ENCODE measurements at places on chromosomes 6 and 20. TPM values are rescaled to one million over a fixed set of nuclear protein-coding genes. Genes with fewer than 3 reads are reported as not detected.

DNA sequence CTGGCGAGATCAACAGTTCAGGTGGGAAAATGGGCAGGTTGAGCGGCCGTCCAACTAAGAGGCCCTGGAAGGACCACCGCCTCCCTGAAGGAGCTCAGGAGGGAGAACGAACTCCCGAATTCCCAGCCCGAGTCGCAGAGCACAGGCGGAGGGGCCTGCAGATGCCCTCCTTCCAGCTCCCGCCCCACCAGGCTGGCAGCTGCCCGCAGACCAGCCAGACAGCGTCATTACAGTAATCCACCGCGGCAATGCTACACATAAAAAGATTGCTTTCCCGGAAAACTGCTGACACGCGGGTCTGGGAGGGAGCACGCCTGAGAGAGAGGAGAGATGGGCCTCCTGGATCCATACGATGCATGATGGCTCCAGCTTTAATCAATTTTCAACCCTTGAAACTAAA, 30.5 kb upstream of the SLCO4A1 start:
- no peak overlapping the region for H3K4me3 ChIP-seq
- no peak for DNase-seq
- H3K27me3 ChIP-seq: no peaks in the 10 kb centered on the region
- no peaks in the 10 kb centered on the region for H3K36me3 ChIP-seq
- peaks cover 3% of the 10 kb centered on the region for H3K4me1 ChIP-seq

RIPPLY2 gene
- not detected for total RNA-seq

DNA sequence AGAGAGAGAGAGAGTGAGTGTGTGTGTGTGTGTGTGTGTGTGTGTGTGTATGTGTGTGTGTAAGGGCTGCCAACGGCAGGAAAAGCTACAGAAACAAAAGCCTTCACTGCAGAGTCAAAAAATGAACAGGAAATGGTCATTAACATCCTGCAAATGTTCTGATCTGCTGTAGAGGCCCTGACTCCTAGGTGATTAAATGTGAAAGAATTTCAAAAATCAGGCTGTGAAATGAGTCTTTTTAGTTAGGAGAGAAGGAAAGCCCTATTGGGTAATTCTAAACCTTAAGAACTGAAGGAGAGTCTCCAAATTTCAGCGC, 166.5 kb upstream of the MYLIP start:
- H3K27ac ChIP-seq: no peak overlapping the region
- H3K4me1 ChIP-seq: peaks cover 3% of the 10 kb centered on the region
- H3K4me3 ChIP-seq: no peak overlapping the region
- DNase-seq: no peak

- H3K27me3 ChIP-seq: no peaks in the 10 kb centered on the region
- no peak for DNase-seq
- no peak overlapping the region for H3K4me3 ChIP-seq
Observed at GRCh38 chr6:17919496-17919895, 67.9 kb downstream of the KIF13A start.

DNA sequence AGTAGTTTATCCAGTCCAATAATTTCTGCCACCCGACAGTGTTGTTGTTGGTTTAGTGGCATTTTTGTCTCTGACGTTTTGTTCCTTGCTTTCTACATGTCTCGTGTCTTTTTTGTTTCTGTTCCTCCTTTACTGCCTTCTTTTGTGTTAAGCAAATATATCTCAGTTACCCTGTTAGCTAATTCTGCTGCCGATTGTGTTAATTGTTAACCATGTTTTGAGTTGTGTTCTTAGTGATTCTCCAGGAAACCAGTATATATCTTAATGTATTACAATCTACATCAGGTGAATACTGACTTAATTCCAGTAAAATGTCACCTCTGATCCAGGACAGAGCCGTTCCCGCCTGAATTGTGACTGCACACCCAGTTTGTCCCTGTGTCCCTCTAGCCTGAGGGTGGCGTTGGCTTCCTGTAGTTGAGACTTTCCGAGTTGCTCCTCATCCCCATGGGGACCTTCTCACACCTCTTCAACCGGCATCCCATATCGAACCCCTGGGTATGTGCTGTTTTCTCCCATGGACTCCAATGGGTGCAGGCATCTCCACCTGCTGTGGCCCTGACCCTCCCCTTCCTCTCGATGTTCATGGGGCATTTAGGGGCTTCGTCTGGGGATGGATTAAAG, 35.8 kb upstream of the BHLHE23 start:
- H3K27me3 ChIP-seq: no peaks in the 10 kb centered on the region
- no peak overlapping the region for H3K27ac ChIP-seq
- H3K36me3 ChIP-seq: no peaks in the 10 kb centered on the region
- no peak for DNase-seq
- H3K4me3 ChIP-seq: no peak overlapping the region

LIN28B gene
- not detected for total RNA-seq

- no peak for DNase-seq
- no peaks in the 10 kb centered on the region for H3K4me1 ChIP-seq
- no peak overlapping the region for H3K4me3 ChIP-seq
- H3K36me3 ChIP-seq: no peaks in the 10 kb centered on the region
Observed at GRCh38 chr20:52425253-52425652, 233.7 kb upstream of the ZFP64 start.

GRM1 gene
- total RNA-seq: not detected

OR2J3 gene
- not detected for total RNA-seq

DNA sequence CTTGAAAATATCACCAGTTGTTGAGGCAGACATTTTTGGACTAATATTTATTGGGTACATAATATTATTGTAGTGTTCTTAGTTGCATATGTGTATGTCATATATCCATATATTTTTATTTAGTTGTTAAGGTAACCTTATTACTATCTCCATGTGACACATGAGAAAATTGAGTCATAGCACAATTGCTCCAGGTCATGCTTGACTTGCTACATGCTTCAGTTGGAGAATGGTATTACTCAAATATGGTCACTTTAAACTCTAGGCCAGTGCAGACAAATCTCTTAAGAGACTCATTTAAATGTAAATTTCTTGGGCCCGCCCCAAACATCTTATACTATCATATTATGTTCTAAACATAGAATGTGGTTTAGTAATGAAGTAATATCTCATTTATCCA, 246.1 kb downstream of the RIMS1 start:
- no peak overlapping the region for H3K27ac ChIP-seq
- no peak for DNase-seq
- no peaks in the 10 kb centered on the region for H3K36me3 ChIP-seq
- no peaks in the 10 kb centered on the region for H3K27me3 ChIP-seq

DNA sequence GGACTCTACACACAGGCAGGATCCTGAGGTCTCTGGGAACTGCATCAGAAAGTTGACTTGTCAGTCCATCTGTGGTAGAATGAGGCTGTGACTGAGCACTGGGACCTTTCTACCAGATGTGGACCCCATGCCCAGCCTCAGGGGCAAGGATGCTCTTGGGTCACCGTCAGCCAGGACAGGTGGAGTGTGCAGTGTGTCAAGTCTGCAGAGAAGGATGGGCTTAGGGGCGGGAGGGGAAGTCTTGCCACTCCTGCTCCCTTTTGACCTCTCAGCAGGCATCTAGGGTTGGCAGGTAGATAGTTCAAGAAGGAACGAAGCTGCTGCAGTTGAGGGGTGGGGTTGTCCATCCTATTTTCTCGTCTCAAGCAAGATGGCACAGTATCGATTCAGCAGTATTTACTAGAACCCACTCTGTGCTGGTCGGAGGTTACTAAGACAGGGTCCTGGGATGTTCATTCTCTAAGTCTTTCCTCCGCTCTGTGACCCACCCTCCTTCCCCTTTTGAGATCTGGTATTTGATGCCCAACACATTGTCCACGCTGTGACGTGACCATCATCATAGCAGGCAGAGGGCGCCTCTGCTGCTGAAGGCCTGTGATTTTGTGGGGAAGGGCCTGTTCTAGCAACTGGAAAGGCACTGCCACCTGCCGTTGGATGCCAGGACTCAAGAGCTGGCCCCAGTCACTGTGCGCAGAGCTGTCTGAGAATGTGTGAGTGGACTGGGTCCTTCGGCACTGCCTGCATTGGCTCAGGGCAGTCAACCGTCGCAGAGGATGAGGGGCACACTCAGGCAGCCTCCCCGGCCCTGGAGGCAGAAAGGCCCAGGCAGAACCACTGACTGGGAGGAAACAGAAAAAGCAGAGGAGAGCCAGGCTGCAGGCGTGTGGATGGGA, 23.2 kb downstream of the RBCK1 start:
- no peak for DNase-seq
- peaks cover 73% of the 10 kb centered on the region for H3K36me3 ChIP-seq

- H3K27me3 ChIP-seq: no peaks in the 10 kb centered on the region
- no peak overlapping the region for H3K4me3 ChIP-seq
- DNase-seq: no peak
- H3K27ac ChIP-seq: no peak overlapping the region
- H3K4me1 ChIP-seq: no peaks in the 10 kb centered on the region
Observed at GRCh38 chr6:95518630-95519227, 58.6 kb upstream of the MANEA start.

GRCh38 chr6:134802426-134803058, 147.4 kb downstream of the ALDH8A1 start:
- H3K27ac ChIP-seq: no peak overlapping the region
- no peak for DNase-seq
- no peaks in the 10 kb centered on the region for H3K36me3 ChIP-seq
- H3K4me1 ChIP-seq: no peaks in the 10 kb centered on the region
- no peak overlapping the region for H3K4me3 ChIP-seq
- H3K27me3 ChIP-seq: no peaks in the 10 kb centered on the region

DNA sequence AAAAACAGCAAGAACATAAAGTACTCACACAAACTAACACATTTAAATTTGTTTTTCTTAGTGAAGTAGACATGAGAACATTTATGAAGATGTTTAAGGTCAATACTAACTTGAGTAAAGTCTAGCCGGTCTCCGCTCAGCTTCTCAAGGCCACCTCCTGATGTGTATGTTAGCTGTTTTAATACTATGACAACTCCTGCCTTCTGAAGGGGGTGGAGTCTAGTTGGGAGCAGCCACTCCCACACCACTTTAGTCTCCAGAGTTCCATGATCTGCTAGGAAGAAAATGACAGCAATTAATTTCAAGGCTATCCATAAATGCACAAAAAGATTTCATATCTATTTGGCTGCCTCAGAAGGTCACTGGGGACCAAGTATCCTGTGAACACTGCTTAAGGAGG, at the start of gene GSTA3:
Gene GSTA3, minus strand, starts transcription at position 168 of the 400 bp plus-strand sequence. CDS start 3,864 bp downstream, outside the sequence.
- H3K27me3 ChIP-seq: no peaks in the 10 kb centered on the region
- no peak for DNase-seq
- no peak within 1 kb of the TSS for H3K4me3 ChIP-seq
- no peak within 1 kb of the TSS for H3K27ac ChIP-seq
- no peaks in the 10 kb centered on the region for H3K4me1 ChIP-seq

HLA-DQB2 gene
- 24.8 TPM for total RNA-seq

DNA sequence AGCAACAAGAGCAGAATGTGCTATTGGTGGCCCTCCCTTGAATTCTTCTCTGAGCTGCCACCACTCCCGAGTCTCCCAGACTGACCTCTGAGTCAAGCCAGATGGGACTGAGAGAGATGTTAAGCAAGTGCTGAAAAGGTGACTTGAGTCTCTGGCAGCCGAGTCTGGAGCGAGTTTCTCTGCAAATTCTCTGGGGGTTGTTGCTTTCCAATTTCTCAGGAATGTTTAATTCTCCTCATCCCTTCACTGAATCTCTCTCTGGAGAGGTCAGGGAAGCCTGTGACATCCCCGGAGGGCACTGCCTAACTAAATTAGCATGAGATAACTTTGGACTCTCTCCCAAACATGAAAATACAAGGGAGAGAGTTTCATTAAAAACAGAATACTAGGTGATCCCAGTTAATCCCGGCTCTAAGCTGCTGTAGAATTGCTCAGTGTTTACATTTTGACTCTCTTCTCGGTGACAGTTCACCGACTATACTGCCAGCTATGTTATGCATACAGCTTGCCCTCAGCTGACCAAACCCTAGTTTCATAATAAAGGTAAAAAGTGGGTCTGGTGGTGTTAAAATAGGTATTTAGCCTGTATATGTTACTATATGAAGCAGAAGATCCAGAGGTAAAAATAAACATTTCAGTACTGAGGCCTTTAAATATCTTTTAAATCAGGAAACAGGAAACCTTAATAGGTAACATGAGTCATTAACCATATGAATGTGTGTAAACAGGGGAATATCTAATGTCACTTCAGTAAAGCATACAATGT, 157.9 kb downstream of the FOXC1 start:
- no peak overlapping the region for H3K4me3 ChIP-seq
- H3K27ac ChIP-seq: no peak overlapping the region
- no peaks in the 10 kb centered on the region for H3K27me3 ChIP-seq
- H3K4me1 ChIP-seq: peaks cover 12% of the 10 kb centered on the region

ID4 gene
- not detected for total RNA-seq

- H3K27ac ChIP-seq: no peak overlapping the region
- H3K4me3 ChIP-seq: no peak overlapping the region
- H3K27me3 ChIP-seq: peaks cover 26% of the 10 kb centered on the region
- peaks cover 16% of the 10 kb centered on the region for H3K4me1 ChIP-seq
- no peak for DNase-seq
Observed at GRCh38 chr6:99613409-99613704, 6.7 kb downstream of the PRDM13 start.

GRCh38 chr6:37241775-37242428, 15.7 kb upstream of the TBC1D22B start:
- H3K36me3 ChIP-seq: no peaks in the 10 kb centered on the region
- peaks cover 10% of the 10 kb centered on the region for H3K4me1 ChIP-seq
- no peak overlapping the region for H3K4me3 ChIP-seq
- no peak for DNase-seq
- H3K27ac ChIP-seq: no peak overlapping the region

- H3K27me3 ChIP-seq: no peaks in the 10 kb centered on the region
- H3K4me1 ChIP-seq: no peaks in the 10 kb centered on the region
- no peak overlapping the region for H3K27ac ChIP-seq
- no peaks in the 10 kb centered on the region for H3K36me3 ChIP-seq
Observed at GRCh38 chr6:56902641-56903464, 52.1 kb upstream of the BEND6 start.

- no peak overlapping the region for H3K4me3 ChIP-seq
- no peaks in the 10 kb centered on the region for H3K36me3 ChIP-seq
- H3K4me1 ChIP-seq: peaks cover 5% of the 10 kb centered on the region
- H3K27me3 ChIP-seq: no peaks in the 10 kb centered on the region
Observed at GRCh38 chr20:1317545-1318255, 11.2 kb downstream of the SDCBP2 start.

DSTN gene
- 38.7 TPM for total RNA-seq

GRCh38 chr6:37155394-37156312, 14.3 kb upstream of the PIM1 start:
- H3K27ac ChIP-seq: no peak overlapping the region
- peaks cover 10% of the 10 kb centered on the region for H3K4me1 ChIP-seq
- no peak for DNase-seq
- H3K36me3 ChIP-seq: no peaks in the 10 kb centered on the region
- H3K4me3 ChIP-seq: no peak overlapping the region

- H3K27me3 ChIP-seq: no peaks in the 10 kb centered on the region
- H3K4me3 ChIP-seq: no peak overlapping the region
- no peaks in the 10 kb centered on the region for H3K4me1 ChIP-seq
- no peak overlapping the region for H3K27ac ChIP-seq
- no peak for DNase-seq
Observed at GRCh38 chr6:120468486-120468885, 865.8 kb downstream of the TBC1D32 start.
